ENCODE measurements at places on chromosomes 3 and 15.
A peak's percentile ranks its signal among the peaks of the same experiment; 100 is the strongest.

GRCh38 chr3:13839726-13840340, 40.0 kb downstream of the WNT7A start:
- no peak for DNase-seq

- no peak for DNase-seq
These were observed 117.9 kb downstream of the SCAPER start for GRCh38 chr15:76787273-76787672.

DNA sequence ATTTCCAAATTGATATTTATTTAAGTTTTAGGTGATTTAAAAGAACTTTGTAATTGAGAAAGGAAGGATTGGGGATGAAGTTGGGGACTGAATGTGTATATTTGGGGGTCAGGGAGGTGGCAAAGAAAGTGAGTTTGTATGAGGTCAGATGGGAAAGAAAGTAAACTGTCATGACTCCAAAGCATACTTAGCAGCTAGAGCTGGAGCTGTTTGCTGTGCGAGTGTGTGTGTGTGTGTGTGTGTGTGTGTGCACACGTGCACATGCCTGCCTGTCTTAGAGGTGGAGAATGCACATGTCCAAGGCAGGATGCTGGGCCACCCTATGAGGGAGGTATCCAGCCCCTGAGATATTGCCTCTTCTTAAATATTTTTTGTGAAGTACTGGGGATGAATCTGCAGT, 21.0 kb downstream of the BOC start:
- no peak for DNase-seq

GRCh38 chr3:123694366-123695087, 109.7 kb upstream of the HACD2 start:
- DNase-seq: no peak

- no peak for DNase-seq
These were observed 164.4 kb downstream of the WDR76 start for GRCh38 chr15:43991206-43991605.

DNA sequence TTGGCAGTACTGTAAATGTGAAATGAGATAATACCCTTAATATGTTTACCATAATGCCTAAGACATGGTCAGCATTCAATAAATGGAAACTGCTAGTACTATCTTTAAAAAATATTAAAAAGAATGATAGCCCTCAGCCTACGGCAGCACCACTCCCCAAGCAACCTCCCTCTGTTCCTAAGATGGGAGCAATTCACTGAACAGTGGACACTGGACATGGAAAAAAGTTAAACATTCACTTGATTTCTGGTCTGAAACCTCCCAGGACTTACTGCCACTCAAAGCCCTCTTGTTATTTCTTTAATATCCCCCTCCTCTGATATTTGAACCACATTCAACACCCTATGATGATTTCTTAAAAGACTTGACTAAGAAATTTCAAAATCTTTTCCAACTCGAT, 27.0 kb downstream of the NEK4 start:
- no peak for DNase-seq

DNA sequence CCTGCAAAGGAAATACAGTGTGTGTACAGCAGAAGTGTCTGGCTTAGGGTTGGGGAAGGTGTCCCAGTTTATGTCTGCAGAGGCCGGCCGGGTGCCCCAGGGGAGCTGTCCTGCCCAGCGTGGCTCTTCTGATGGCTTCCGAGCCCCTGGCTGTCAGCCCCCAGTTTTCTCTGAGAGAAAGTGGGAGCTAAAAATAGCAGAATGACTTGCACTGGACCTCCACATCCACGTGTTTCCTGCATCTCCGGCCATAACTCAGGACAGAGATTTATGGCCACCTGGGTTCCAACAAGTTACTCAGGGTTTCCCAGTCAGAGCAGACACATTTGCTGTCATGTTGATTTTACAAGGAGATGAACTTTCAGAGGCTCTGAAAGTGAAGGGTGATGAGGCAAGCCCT, 192.0 kb downstream of the ATP10A start:
- no peak for DNase-seq

DNA sequence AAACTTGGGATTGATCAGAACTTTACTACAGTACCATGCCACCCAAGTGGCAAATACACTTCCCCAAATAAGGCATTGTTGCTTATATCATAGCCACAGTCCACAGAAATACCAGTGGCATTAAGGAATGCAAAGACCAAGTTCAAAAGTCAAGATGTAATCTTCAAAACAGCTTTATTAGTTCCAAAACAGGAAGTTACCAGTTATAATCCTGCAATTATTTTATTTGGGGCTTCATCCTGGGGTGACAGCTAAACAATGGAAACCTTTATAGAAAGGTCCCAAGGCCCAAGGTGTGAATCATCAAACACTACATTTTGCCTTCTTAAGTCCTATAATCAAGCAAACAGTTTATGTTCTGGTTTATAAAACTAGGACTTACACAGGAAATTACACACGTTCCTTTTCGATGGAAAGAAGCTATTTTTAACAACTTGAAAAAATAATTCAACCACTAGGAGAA, 30.3 kb upstream of the RNF7 start:
- DNase-seq: no peak

GRCh38 chr15:52506549-52506948, 22.1 kb downstream of the MYO5A start:
- DNase-seq: no peak

GRCh38 chr3:9730657-9731205, 804 bp upstream of the BRPF1 start:
- DNase-seq: no peak

DNA sequence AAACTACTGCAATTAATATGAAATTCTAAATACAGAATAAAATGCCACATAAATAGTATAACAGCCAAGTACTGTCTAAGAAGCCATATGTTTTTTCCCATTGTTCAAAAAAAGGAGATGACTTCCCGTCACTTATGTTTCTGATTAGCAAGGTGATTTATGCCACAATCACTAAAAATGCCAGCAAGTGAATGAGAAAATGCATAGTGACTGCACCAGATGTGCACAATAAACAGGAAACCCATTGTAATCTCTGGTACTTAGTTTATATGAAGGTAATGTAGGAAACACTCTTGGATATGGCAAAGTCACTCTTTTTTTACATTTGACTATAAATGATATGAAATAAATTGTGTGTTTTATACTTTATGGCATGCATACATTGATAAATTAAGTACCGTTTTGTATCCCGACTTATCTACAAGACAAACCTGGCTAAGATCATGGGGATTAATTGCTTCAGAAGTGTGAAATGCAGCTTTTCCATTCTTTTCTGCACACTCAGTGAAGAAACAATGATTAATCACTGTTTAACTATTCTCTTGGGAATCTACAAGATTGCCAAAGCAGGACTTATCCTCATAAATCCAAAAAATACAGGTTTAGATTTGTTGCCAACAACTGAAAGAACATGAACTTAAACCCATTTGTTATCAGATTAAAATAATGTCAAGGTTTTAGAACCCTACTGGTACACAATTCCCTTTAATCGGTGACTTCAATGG, 164.5 kb downstream of the TBC1D5 start:
- DNase-seq: no peak

- no peak for DNase-seq
These were observed 4.3 kb upstream of the CLDN18 start for GRCh38 chr3:138005627-138006026.

GRCh38 chr3:138081371-138082084, 33.9 kb downstream of the DZIP1L start:
- DNase-seq: no peak

- DNase-seq: no peak
These were observed 122.6 kb downstream of the SATB1 start for GRCh38 chr3:18302517-18302916.

DNA sequence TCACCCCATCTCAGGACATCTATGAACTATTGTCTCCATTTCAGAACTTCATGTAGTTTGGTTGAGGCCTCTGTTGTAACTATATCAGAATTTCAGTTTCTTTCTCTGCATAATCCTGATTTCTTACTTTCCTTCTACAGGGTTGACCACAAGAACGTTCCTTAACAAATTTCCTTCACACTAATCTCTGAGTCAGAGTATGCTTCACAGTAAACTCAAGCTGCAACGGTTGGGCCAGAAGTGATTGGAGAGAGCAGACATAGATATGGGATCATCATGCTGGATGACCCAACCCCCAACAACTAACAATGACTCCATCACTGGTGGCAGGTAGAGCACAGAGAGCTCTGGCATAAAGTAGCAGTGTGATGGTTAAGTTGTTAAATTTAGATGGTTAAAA, 128.8 kb upstream of the OSTN start:
- DNase-seq: no peak

DNA sequence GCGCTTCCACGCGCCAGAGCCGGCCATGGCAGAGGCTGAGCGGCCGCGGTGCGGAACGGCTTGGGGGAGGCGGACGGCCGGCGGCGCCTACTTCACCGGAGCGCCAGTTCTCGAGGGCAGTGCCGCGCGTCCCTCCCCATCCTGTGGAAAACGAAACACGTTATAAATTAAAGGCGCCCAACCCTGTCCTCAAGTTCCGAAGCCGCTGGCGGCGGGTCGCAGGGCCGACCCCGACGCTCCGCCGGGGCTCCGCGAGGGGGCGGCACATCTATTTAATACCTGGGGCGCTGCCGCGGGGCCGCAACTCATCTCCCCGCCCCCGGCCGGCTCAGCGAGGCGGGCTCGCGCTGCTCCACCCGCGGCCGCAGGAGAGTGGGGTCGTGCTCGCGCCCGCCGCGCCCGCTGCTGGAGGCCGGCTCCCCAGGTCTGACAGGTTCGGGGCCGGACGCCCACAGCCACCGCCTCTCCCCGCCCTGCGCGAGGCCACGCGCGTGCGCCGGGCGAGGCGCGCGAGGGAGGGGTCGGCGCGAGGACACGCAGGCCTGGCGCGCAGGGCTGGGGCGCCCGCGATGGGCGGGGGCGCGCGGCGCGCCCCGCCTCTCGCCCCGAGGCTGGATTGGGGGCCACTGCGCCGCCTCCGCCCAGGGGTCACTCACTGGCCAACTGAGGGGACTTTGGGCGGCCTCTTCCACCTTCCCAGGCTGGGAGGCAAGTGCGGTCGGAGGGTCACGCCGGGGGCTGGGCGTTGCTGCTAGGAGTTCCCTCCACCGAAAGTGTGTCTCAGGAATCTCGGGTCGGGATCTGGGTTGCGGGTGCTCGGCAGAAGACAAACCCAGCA, at the start of gene SLC30A4:
TSS of gene SLC30A4 (minus strand) at position 428 of the 838 bp plus-strand sequence. CDS start at position 27, 401 bp downstream.
- no peak for DNase-seq

DNA sequence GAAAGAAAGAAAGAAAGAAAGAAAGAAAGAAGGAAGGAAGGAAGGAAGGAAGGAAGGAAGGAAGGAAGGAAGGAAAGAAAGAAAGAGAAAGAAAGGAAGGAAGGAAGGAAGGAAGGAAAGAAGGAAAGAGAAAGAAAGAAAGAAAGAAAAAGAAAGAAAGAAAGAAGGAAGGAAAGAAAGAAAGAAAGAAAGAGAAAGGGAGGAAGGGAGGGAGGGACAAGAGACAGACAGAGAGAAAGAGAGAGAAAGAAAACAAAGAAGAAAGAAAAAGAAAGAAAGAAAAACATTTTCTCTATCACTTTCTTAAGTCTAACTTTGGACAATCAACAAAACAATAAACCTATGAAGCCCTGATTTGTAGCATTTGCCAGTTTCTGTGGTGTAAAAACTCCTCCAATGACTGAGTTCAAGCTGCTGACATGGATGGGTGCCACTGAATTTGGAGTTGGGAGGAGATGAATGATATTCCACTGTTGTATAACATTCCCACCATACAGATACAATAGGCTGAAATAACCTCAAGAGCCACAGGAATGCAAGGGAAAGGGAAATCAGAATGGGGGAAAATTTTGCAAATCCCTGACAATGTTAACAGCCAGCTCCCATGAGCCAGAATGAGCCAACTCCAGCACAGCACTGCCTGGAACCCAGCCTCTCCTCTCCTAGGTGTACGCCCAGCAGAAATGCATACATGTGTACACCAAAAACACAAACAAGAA, 15.0 kb upstream of the RTP3 start:
- no peak for DNase-seq

DNA sequence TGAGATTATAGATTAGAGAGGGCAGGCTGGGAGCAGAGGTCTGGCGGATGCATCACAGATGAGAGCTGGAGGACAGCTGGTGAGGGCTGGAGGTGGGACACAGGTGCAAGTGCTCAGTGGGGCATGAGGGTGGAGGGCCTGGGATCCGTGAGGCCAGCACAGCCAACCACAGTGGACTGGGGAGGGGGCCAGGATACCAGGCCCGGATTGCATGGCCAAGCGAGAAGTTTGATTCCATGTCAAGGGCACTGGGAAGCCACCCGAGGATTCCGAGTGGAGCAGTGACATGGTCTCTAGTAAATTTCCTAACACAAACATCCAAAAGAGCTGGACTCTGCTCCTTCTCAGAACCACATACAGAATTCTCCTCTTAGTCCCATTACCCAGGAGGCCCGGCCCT, 44.0 kb upstream of the SLC41A3 start:
- DNase-seq: no peak

GRCh38 chr3:46626039-46626438, 13.7 kb downstream of the FAM240A start:
- DNase-seq: no peak

DNA sequence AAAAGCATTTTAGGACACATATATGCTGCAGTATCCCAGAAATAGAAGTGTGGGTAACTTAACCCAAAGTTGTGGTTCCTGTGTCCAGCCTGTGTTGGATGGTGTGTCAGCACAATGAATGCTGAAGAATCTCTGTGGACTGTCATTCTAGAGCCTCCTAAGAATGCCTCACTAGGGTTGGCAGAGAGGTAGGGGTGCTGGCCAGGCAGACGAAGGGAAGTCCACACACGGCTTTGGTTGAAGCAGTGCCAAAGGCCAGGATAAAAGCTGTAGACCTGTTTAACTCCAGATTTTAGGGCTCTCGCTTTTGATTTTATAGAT, 43.7 kb upstream of the TIPARP start:
- no peak for DNase-seq

- DNase-seq: no peak
These were observed 273.6 kb downstream of the THRB start for GRCh38 chr3:24220859-24221657.

DNA sequence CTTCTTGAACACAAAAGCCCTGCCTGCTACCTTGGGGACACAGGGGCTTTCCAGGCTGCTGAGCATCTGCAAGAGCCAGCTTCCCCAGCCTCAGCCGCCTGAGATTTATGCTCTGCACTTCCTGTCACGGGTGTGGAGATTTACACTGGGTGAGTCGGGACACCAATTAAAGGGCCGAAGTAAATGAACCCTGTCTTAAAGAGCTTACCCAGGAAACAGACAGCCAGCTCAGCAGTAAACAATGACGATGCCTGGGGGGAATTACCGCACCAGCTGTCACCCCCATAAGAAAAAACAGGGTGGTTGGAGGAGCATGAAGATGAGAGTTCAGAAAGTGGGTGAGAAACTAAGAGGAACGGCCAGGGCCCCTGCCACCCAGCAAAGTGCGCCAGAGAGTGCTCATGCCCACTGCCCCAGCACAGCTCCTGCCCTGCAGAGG, 37.5 kb upstream of the IQSEC1 start:
- DNase-seq: no peak

DNA sequence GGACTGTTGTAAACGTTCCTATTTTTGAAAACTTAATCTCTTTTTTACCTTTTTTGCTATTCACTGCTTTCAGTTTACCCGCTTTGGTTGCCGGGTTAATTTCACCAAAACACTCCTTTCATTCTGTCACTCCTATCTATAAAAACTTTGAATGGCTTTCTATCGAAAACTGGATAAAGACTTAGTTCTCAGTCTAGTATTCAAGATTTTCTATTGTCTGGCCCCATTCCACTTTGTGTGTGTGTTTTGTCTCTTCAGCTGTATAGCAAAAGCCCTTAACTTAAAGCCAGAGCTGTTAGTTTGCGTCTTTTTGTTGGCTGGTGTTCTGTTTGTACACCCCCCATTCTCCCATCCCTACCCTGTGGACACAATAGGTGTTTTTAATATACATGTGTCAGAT, 7.5 kb downstream of the PIAS1 start:
- DNase-seq: no peak

- peak; percentile 65 for DNase-seq
These were observed at the start of gene LIPH for GRCh38 chr3:185552358-185552877. Gene LIPH (minus strand): TSS chr3:185552588. CDS start chr3:185552471, 117 bp downstream.

GRCh38 chr3:172606021-172606420, 82.8 kb upstream of the TNFSF10 start:
- no peak for DNase-seq
